ENCODE measurements at places on chromosomes 16 and 17. TPM values are rescaled to one million over a fixed set of nuclear protein-coding genes. Genes with fewer than 3 reads are reported as not detected.

KRTAP1-5 gene
- total RNA-seq = not detected

HOXB1 gene
- total RNA-seq = not detected

PRSS22 gene
- total RNA-seq = 15.3 TPM

GNG13 gene
- total RNA-seq = not detected

ERN1 gene
- 39.7 TPM for total RNA-seq

WIPI1 gene
- total RNA-seq = 37.5 TPM

WFIKKN2 gene
- 0.35 TPM for total RNA-seq

GPR142 gene
- total RNA-seq = not detected

TLCD3A gene
- 8.9 TPM for total RNA-seq

MT4 gene
- not detected for total RNA-seq

GLIS2 gene
- total RNA-seq = 21.5 TPM

ZNF23 gene
- 9.5 TPM for total RNA-seq

RHOT2 gene
- 81.6 TPM for total RNA-seq

TBC1D3E gene
- total RNA-seq = not detected

APOH gene
- 17.1 TPM for total RNA-seq

EVI2B gene
- total RNA-seq = 130 TPM

PRCD gene
- 8.2 TPM for total RNA-seq

PRR11 gene
- total RNA-seq = 4.1 TPM

G6PC1 gene
- total RNA-seq = not detected

WNT3 gene
- total RNA-seq = 2.2 TPM

ABAT gene
- 12.9 TPM for total RNA-seq

C16orf74 gene
- 1.5 TPM for total RNA-seq

GUCY2D gene
- 3.1 TPM for total RNA-seq

ZFHX3 gene
- 29.3 TPM for total RNA-seq

CDK3 gene
- 8.4 TPM for total RNA-seq

ACSM2A gene
- not detected for total RNA-seq

TNFSF13 gene
- total RNA-seq = 161 TPM

ZNF286A gene
- total RNA-seq = 11.2 TPM

PABPN1L gene
- not detected for total RNA-seq

SHISA6 gene
- 0.44 TPM for total RNA-seq

DPEP3 gene
- 0.18 TPM for total RNA-seq

SLFN13 gene
- total RNA-seq = 27.1 TPM

ITGAE gene
- total RNA-seq = 35.4 TPM

MYLK3 gene
- total RNA-seq = 2.0 TPM

HSPB9 gene
- total RNA-seq = not detected

ZNF750 gene
- total RNA-seq = 4.7 TPM

TEKT5 gene
- not detected for total RNA-seq

KRTAP3-1 gene
- total RNA-seq = not detected

CAPNS2 gene
- total RNA-seq = 2.0 TPM

ZNF75A gene
- 32.4 TPM for total RNA-seq

MT1F gene
- total RNA-seq = 12.6 TPM

KRTAP4-1 gene
- total RNA-seq = not detected

CLEC10A gene
- total RNA-seq = 7.7 TPM

ZDHHC1 gene
- 18.9 TPM for total RNA-seq

CTRB2 gene
- total RNA-seq = 0.44 TPM

DHX8 gene
- total RNA-seq = 56.7 TPM

G6PC3 gene
- total RNA-seq = 40.1 TPM

GGNBP2 gene
- 74.8 TPM for total RNA-seq

CCL1 gene
- total RNA-seq = not detected

RASL10B gene
- 1.9 TPM for total RNA-seq

ASGR1 gene
- total RNA-seq = 5.1 TPM

CDC42EP4 gene
- total RNA-seq = 44.6 TPM

HP gene
- total RNA-seq = 66.8 TPM

KRT32 gene
- total RNA-seq = not detected

CISD3 gene
- total RNA-seq = 31.3 TPM

All from lower lobe of right lung (tissue), 2 donors.